ENCODE measurements at places on chromosomes 12 and 14. TPM values are rescaled to one million over a fixed set of nuclear protein-coding genes. Genes with fewer than 3 reads are reported as not detected.

DNA sequence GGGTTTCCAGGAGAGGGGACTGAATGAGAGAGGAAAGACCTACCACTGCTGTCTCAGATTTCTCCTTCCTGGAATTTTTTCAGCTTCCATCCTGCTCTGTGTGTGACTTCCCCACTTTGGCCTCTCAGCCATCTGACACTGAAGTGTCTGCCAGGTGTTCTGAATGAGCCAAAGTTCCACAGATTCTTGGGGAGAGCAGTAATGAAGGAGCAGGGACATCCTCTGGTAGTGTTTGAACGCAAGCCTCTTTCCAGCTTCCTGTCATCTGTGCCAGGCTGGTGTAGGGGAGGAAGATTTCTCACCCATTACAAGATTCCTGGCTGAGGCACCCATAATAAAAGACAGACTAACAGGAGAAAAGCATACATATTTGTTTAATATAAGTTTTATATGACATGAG, 141.7 kb upstream of the NRXN3 start:
- no peaks in the 10 kb centered on the region for H3K4me1 ChIP-seq
- no peak overlapping the region for H3K27ac ChIP-seq
- no peak overlapping the region for H3K4me3 ChIP-seq
- no peaks in the 10 kb centered on the region for H3K36me3 ChIP-seq

GPRC5D gene
- total RNA-seq: not detected

PRPH gene
- 0.26 TPM for total RNA-seq

CCDC175 gene
- not detected for total RNA-seq

DNA sequence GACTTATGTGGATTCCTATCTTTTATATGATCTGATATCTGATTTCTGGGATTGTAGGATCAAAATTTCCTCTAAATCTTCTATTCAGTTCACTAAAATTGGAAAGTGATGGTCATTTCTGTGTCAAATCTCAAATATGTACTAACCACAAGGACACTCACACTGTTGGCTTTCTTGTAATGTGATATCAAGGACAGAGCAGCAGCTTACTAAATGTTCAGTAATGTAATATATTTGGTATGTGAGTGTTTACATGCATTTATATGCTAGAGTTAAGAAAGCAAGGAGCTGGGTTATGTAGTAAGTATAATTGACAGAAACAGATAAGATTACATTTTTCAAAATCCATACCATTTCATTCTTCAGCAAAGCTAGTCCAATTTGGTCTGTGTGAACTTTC, 16.5 kb downstream of the PUS7L start:
- H3K27me3 ChIP-seq: no peaks in the 10 kb centered on the region
- peaks cover 3% of the 10 kb centered on the region for H3K4me1 ChIP-seq
- no peak overlapping the region for H3K27ac ChIP-seq
- H3K36me3 ChIP-seq: peaks cover 52% of the 10 kb centered on the region
- no peak overlapping the region for H3K4me3 ChIP-seq

OR6C74 gene
- not detected for total RNA-seq

DNA sequence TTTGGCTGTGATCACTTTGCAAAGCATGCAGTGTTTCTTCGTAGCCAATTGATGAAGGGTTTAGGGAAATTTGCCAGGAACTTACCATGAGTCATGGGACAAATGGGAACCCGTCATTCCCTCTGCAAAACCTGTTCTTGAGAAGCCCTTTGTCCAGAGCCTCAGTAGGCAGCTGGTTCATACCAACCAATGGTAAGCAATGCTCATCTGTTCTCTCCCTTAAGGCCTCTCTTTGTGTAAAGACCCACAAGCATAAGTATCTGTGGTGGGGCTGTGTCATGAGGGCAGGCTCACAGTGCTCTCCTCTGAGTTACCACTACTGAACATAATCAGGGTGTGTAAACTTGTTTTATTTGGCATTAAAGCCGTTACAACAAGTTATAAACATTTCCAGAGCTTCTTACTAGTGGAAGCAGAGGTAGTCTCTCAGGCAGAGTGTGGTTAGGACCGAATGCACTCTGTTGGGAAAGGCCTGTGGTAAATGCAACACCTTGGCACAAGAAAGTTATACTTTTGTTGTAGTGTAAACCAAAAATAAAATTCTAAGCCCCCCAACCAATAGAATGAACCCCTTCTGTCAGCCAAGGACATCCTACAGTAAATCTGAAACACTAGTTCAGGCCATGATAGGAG, 119.8 kb downstream of the SINHCAF start:
- no peaks in the 10 kb centered on the region for H3K36me3 ChIP-seq
- no peak overlapping the region for H3K4me3 ChIP-seq
- H3K4me1 ChIP-seq: peaks cover 8% of the 10 kb centered on the region
- no peak overlapping the region for H3K27ac ChIP-seq
- peaks cover 32% of the 10 kb centered on the region for H3K27me3 ChIP-seq

NANOG gene
- not detected for total RNA-seq

GRCh38 chr12:104131609-104132008, 6.4 kb downstream of the NFYB start:
- no peak overlapping the region for H3K27ac ChIP-seq
- no peak for DNase-seq
- H3K27me3 ChIP-seq: no peaks in the 10 kb centered on the region
- H3K4me1 ChIP-seq: peaks cover 21% of the 10 kb centered on the region
- H3K4me3 ChIP-seq: no peak overlapping the region

- H3K4me1 ChIP-seq: peaks cover 4% of the 10 kb centered on the region
- no peak overlapping the region for H3K27ac ChIP-seq
- H3K36me3 ChIP-seq: no peaks in the 10 kb centered on the region
- no peaks in the 10 kb centered on the region for H3K27me3 ChIP-seq
- H3K4me3 ChIP-seq: no peak overlapping the region
- DNase-seq: no peak
These were observed 356.7 kb upstream of the DIO2 start for GRCh38 chr14:80567905-80568536.

HAL gene
- total RNA-seq: 0.16 TPM

TOMM20L gene
- total RNA-seq: not detected

DNA sequence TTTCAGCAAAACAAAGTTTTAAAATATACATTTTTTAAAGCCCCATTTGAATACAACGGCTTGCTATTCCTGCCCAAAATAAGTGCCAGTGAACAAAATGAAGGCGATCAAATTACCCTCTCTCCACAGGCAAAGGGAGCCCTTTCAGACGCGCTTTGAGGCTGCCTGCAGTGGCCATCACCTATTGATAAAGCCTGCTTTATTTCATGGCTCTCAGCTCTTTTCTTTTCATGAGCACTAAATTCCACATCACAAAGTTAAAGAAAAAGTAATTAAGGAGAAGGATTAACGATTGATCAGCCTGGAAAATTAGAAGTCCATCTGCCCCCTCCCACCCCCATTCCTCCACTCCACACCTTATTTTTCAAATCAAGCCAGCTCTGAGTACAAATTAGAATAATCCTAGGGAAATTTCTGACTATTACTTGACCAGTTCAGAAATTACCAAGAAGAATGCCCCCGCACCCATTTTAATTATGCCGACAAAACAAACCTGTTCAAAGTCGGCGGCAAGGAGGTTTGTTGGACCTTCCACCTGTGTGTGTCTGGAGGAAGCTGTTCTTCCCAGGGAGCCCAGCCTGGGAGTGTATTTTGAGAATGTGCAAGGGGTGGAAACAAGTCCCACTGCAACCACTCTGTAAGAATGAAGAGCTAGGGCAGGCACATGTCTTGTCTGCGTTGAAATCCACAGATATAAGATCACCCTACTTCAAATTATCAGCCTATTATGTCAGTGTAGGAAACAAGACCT, 64.2 kb upstream of the RIC8B start:
- DNase-seq: no peak
- peaks cover 2% of the 10 kb centered on the region for H3K27me3 ChIP-seq
- no peaks in the 10 kb centered on the region for H3K36me3 ChIP-seq
- no peaks in the 10 kb centered on the region for H3K4me1 ChIP-seq
- no peak overlapping the region for H3K4me3 ChIP-seq

DNA sequence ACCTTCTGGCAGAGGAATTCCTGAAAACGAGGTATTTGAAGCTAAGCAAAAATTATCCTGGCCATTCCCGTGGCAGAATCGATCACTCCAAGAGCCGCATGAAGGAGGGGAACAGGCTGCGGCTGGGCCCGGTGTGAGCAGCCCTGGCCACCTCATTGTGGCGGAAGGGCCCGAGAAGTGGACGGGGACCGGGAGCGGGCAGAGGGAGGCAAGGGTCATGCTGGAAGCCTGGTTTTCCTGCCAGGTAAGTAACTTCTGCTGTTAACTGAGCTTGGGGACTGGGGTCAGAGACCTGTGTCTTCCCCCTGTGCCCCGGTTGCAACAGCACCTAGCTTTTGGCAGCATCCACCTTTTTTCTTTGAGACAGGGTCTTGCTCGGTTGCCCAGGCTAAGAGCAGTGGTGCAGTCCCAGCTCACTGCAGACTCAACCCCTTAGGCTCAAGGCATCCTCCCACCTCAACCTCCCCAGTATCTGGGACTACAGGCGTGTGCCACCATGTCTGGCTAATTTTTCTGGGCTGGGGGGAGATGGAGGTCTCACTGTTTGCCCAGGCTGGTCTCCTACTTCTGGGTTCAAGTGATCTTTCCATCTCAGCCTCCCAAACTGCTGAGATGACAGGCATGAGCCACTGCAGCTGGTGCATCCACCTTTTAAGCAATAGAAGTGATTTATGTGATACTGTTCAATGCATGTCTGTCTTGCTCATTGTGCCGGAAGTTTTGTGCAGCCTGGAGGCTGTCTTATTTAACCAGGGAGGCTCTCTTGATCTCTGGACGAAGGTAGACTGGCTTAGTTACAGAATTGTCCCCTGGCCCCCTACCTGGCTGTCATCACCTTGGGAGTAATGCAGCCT, 174.0 kb upstream of the MYL2 start:
- peaks cover 27% of the 10 kb centered on the region for H3K27me3 ChIP-seq
- H3K4me3 ChIP-seq: no peak overlapping the region
- peaks cover 14% of the 10 kb centered on the region for H3K4me1 ChIP-seq
- H3K27ac ChIP-seq: no peak overlapping the region
- no peaks in the 10 kb centered on the region for H3K36me3 ChIP-seq

GRCh38 chr14:53902307-53902706, 54.3 kb downstream of the BMP4 start:
- no peaks in the 10 kb centered on the region for H3K27me3 ChIP-seq
- no peak overlapping the region for H3K4me3 ChIP-seq
- no peaks in the 10 kb centered on the region for H3K4me1 ChIP-seq
- no peaks in the 10 kb centered on the region for H3K36me3 ChIP-seq

PLCZ1 gene
- total RNA-seq: not detected

CMA1 gene
- not detected for total RNA-seq

GRCh38 chr12:8680533-8680932, 17.3 kb upstream of the RIMKLB start:
- peaks cover 16% of the 10 kb centered on the region for H3K27me3 ChIP-seq
- H3K27ac ChIP-seq: no peak overlapping the region
- H3K4me1 ChIP-seq: no peaks in the 10 kb centered on the region

GRCh38 chr14:90255871-90256270, 482 bp upstream of the PSMC1 start:
- no peak for DNase-seq
- peak overlapping the region; percentile 4 for H3K27ac ChIP-seq
- peaks cover 28% of the 10 kb centered on the region for H3K4me1 ChIP-seq
- H3K36me3 ChIP-seq: peaks cover 30% of the 10 kb centered on the region

OR6C2 gene
- not detected for total RNA-seq

GRCh38 chr14:92970271-92970670, 47.3 kb downstream of the CHGA start:
- H3K4me1 ChIP-seq: no peaks in the 10 kb centered on the region
- no peaks in the 10 kb centered on the region for H3K27me3 ChIP-seq
- peaks cover 18% of the 10 kb centered on the region for H3K36me3 ChIP-seq
- no peak overlapping the region for H3K27ac ChIP-seq
- no peak overlapping the region for H3K4me3 ChIP-seq
- no peak for DNase-seq

STON2 gene
- 0.20 TPM for total RNA-seq

PAX9 gene
- not detected for total RNA-seq

DNA sequence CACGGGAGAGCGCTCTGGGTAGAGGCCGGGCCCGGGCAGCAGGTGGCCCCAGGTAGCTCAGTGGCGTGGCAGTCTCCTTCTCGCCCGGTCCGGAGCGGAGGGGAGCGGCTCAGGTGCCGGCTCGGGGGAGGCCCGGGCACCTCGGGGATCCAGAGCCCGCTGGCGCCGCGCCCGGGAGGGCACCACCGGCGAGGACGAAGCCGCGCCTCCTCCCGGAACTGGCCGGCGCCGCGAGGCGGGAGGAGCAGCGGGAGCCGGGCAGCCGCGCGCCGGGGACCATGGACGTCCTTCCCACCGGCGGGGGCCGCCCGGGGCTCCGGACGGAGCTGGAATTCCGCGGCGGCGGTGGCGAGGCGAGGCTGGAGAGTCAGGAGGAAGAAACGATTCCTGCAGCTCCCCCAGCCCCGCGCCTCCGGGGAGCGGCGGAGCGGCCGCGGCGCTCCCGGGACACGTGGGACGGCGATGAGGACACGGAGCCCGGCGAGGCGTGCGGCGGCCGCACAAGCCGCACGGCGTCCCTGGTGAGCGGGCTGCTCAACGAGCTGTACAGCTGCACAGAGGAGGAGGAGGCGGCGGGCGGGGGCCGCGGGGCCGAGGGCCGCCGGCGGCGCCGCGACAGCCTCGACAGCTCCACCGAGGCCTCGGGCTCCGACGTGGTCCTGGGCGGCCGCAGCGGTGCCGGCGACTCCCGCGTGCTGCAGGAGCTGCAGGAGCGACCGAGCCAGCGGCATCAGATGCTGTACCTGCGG, 21.5 kb upstream of the GNS start:
- DNase-seq: no peak
- H3K4me3 ChIP-seq: peak overlapping the region; percentile 57
- H3K4me1 ChIP-seq: peaks cover 11% of the 10 kb centered on the region
- H3K27ac ChIP-seq: no peak overlapping the region
- H3K36me3 ChIP-seq: peaks cover 2% of the 10 kb centered on the region

CCDC197 gene
- total RNA-seq: not detected

DNA sequence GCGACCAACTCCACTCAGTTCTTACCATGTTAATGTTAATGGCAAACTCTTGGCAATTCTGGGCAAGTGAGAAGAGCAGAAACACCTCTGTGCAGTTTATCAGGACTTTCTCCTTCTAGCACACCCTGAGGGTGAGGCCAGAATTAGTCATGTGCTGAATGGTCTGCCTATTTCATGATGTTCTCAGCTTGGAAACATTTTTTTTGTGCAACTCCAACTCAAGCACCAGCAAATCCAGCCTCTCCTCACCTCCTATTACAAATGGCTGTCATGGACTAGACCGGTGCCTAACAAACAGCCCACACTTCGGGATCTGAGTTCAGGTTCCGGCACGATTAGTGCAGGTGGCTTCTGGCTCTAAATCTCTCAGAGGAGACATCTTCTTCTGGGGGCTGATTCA, 246.0 kb downstream of the ZFP36L1 start:
- no peak for DNase-seq
- H3K36me3 ChIP-seq: no peaks in the 10 kb centered on the region
- no peak overlapping the region for H3K27ac ChIP-seq
- H3K4me3 ChIP-seq: no peak overlapping the region
- H3K27me3 ChIP-seq: no peaks in the 10 kb centered on the region

RAD9B gene
- 2.2 TPM for total RNA-seq

DNA sequence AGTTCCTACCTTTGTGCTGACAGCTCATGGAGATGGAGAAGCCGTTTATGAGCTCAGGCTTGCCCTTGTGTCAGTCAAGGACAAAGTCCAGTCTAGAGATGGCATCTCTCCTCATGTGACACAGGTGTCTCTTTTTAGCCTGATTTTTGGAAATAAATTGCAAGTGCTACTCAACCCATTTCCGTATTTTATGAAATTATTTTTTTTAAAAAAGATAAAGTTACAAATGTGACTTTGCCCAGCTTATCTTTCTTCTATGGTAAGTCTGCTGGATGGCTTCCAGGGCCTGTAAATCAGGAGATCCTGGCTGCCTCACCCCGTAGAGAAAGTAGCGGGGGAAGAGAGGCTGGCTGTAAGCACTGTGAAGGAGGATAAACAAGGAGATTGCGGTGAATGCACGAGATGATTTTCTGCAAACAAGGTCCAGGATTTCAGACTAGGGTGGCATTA, 169.7 kb downstream of the MYRFL start:
- no peak overlapping the region for H3K4me3 ChIP-seq
- no peaks in the 10 kb centered on the region for H3K36me3 ChIP-seq
- H3K27me3 ChIP-seq: peaks cover 4% of the 10 kb centered on the region
- no peak for DNase-seq
- H3K27ac ChIP-seq: no peak overlapping the region
- no peaks in the 10 kb centered on the region for H3K4me1 ChIP-seq

SLC5A8 gene
- total RNA-seq: not detected
